ENCODE measurements at places on chromosomes 2 and 18.

- no peak for DNase-seq
Measured at GRCh38 chr18:76948345-76948744, 126.0 kb downstream of the ZNF236 start.

DNA sequence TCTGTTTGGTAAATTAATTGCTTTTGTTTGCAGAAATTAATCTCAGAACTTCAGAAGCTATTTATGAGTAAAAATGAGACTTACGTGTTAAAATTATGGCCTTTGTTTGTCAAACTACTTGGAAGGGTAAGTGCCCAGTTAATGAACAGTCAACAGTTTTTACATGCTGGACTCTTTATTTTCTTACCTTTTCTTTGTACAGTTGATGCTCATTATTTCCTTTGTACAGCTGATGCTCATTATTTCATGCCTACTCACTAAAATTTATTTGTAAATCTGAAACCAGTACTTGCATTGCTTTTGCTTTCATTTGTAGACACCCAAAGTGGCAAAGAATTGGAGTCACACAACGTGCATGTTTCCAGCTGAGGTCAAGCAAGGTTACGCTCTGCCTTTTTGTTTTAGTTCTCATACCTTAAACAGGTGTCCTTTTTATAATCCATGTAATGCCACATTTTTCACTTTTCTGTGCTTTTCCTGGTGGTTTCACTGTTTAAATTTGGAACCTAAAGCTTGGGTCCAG lies 13.3 kb downstream of the RIF1 start:
- no peak for DNase-seq

GRCh38 chr2:241865957-241866789 lies 3.4 kb upstream of the RTP5 start:
- peak; percentile 67 for DNase-seq

DNA sequence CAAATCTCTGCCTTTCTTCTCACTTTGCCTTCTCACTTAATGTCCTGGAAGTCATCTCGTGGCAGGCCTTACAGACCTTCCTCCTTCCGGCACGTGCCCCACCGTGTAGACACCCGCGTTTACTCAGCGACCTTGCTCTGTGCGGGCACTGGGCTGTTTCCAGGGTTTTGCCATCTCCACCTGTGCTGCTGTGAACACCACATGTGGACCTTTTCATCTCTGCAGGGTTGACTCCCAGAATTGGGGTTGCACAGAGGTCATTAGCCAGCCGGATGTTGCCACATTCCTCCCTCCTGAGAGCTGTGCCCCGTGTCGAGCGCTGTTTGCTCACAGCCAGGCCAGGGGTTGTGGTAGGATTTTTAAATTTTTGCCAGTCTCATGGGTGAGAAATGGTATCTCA lies 25.4 kb downstream of the KCNG2 start:
- DNase-seq, result no peak

- DNase-seq, result peak; percentile 11
Measured at GRCh38 chr2:157627594-157628476, 829 bp downstream of the ACVR1C start.

DNA sequence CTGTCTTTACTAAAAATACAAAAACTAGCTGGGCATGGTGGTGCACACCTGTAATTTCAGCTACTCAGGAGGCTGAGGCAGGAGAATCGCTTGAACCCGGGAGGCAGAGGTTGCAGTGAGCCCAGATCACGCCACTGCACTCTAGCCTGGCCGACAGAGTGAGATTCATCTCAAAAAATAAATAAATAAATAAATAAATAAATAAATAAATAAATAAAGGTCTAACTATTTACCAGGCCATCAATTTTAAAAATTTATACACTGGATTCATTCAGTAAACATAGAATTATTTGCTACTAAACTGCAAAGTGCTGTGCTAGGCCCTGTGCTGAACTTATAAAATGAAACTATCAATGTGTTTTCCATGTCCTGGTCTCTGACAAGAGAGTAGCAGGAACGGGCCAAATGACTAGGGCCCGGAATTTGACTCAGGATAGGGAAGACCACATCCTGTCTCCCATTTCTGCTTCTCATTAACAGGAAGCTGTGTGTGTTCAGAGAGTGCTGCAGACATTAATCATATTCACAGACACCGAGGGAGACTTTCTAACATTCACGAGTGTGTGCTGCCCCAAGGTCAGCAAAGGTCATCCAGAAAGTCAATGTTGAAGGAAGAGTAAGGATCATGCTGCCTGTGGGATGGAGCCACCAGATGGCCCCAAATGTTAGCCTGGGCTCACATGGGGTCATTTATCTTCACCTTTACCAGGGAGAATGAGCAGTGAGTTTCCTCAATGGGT lies 95.8 kb downstream of the SPP2 start:
- no peak for DNase-seq

- DNase-seq, result no peak
Measured at GRCh38 chr2:86011449-86011941, 94.2 kb downstream of the POLR1A start.

DNA sequence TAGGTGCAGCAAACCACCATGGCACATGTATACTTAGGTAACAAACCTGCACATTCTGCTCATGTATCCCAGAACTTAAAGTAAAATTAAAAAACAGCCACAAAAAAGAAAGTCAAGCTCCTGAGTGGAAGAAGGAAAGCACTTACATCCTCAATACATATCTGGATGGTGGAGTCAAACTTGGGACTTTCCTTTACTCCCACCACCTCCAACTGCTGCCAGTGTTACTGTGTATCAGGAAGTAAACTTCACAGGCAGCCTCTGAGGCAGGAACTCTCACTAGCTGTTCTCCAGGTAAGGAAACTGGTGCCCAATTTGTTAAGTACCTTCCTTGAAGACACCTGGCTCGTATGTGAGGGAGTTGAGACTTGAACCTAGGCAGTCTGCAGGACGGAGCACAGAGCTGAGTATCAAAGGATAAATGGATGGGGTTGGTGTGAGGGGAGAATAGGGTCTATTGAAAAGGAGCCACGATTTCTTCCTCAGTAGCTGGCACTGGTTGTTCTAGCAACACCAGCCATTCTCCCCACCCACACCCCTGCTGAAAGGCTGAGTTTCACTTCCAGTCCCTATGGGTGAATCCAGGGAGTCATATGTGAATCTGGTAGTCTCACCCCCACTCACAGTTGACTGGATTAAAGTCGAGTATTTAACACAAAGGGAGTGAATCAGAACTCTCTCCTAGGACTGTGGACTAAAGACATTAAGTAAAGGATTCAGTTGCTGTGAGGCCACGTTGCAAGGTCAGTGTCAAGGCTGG lies 50.0 kb upstream of the GPR39 start:
- no peak for DNase-seq

- DNase-seq, result peak; percentile 94
Measured at GRCh38 chr2:178414266-178415247, 36.4 kb downstream of the PRKRA start.

DNA sequence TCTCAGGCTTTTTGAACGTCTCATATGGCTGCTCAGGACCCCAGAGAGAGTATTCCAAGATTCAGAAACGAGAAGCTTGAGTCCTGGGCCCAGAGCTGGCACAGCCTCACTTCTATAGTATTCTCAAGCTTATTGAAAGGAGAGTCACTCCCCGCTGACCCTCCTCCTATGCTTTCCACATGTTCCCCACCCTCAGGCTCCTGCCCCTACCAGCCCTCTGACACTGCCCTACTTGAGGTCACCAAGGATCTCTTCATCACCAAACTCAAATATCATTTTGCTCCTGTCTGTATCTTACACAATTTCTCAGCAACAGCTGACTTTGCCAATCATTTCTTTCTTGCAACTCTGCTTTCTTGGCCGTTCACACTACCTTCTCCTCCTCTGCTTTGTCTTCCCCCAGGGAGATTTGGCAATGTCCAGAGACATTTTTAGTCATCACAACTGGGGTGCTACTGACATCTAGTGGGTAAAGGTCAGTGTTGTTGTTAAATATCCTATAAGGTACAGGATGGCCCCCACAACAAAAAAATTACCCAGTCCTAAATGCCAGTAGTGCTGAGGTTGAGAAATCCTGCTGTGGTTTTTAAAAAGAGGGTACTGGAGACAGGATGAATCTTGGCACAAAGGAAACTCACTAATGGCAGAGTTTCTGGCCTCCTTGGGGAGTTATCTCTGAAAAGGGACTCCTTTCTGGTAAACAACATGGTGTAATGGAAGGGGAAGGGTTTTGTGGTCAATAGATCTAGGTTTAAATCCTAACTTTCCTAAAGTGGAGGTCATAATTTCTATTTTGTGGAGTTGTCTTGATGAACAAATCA lies 26.9 kb upstream of the INSIG2 start:
- peak; percentile 22 for DNase-seq

- no peak for DNase-seq
Measured at GRCh38 chr2:178829299-178829960, 22.2 kb upstream of the TTN start.

DNA sequence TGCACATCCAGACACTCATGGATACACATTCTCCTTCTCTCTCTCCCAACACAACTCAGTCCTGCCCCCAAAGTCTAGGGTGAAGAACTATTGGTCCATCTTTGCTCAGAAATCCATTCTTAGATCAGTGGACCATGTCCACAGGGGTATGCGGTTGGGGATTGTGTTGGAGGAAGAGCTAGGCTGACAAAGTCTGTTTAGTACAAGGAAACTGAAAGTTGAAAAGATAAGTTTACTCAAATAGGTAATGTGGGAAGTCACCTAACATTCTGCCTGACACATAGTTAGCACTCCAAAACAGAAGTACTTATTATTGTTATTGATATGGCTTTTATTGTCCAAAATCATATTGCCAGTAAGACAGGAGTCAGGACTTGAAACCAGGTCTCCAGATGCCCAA lies 55.9 kb downstream of the ALK start:
- DNase-seq, result no peak

- DNase-seq, result no peak
Measured at GRCh38 chr2:228917220-228917619, 353.9 kb downstream of the PID1 start.

DNA sequence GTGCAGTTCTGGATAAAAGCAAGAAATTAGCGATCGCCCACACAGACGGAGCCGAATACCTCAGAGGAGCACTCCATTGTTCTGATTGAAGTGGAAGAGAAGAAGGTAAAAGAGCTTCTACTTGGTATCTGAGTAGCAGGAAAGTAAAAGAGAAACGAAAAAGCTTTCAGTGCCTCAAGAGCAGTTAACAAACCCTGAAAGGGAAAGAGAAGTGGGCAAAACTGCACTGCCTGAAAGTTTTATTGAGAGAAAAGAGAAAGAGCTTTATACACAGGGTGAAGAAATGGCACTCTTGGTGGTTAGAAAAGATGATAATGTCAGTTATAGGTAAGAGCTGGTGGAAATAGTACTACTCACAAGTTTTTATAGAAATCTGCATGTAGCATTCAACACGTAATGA lies 192.8 kb downstream of the CDCA7 start:
- DNase-seq, result no peak

DNA sequence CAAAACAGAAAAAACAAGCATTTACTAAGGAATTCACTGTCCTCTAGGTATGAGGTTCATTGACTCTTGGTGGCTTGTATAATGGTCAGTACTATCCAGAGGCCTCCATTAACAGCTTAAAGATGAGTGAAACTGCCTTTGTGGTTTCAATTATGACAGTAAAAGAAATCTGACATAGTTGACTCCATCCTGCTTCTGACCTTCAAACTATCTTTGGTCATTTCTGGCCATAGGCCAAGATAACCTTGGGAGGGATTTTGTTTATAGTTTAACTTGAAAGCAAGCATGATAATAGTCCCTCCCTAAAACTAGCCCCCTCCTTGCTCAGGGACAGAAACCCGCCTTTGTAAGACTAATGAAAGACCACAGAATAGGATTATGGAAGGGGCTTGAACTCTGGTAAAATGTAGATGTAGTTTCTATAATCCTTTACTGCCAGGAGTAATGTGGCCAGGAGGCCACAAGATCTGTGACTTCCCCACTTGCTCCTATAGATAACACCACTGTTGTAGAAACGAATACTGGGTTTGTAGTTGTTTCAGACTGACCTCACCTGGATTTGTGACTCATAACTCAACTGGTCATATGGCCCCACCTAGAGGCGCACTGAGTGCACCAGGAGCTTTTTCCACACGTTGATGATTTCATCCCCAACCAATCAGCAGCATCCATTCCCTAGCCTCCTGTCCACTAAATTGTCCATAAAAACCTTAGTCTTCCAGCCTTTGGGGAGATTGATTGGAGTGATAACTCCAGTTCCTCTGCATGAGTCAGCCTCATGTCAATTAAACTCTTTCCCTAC lies 8.6 kb upstream of the PLEKHM3 start:
- DNase-seq, result peak; percentile 52

DNA sequence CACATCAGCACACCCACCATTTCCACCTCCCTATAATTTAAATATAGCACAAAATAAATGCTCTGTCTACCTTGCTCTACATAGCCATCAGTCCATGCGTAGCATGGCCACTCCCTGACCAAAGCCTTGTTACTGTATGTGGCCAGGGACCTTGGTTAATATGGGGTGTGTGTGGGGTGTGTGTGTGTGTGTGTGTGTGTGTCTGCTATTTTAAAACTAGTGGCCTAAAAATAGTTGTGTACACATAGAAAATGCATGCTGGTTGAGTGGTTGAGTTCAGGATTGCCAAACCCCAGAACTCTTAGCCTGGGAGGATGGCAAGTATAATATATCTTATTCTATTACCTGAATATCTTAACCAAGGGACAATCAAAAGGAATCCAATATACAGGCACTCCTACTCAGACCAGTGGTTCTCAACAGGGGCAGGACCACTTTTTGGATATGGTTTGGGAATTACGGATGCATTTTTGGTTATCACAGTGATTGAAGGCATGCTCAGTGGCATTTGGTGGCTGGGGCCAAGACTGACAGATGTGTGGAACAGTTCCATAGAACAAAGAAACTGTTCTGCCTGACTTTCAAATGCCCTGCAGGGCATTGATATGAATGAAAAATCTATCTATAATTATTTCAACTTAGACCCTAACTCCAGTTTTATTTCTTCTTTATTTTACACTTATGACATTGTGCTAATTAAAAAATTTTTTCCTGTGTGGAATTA lies 72.3 kb upstream of the PSME4 start:
- no peak for DNase-seq

DNA sequence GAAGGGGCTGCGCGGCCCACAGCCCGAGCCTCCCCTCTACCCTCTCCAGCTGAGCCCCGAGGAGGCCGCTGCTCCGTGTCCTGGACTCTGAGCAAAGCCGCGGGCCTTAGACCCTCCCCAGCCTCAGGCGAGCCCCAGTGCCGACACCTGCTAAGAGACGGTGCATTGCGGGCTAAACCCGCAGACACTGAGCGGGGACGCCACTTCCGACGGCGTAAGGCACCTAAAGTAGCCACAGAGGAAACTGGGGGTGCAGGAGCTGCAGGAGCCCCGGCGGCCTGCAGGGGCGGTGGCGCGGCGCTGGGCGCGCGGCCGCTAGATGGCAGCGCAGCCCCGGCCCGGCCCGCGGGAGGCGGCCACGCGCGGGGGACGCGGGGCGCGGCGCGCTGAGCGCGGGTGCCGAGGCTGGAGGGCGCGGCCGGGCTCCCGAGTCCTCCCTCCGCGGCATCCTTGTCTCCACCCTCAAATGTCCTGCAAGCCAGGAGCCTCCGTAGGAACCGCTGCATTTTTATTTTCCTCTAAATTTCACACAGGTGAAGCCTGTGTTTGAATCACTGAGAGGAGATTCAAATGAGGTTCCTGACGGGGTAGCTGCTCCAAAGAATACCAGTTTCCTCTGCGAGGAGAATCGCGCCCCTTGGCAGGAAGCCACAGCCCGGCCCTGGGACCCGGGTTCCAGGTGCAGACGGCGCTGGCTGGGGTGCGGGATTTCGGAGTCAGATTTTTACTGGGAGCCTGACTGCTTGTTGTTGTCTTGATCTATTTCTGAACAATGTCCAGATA lies 650.5 kb downstream of the GALR1 start:
- DNase-seq, result peak; percentile 63

- DNase-seq, result peak; percentile 84
Measured at GRCh38 chr2:43877782-43878464, 39.2 kb downstream of the ABCG8 start.

- DNase-seq, result peak; percentile 50
Measured at GRCh38 chr2:144894612-144895599, 375.0 kb upstream of the ZEB2 start.
